ENCODE measurements at places on chromosomes 3 and 15.

GRCh38 chr3:54877730-54878129 is 50.1 kb downstream of the LRTM1 start:
- no peak for DNase-seq

DNA sequence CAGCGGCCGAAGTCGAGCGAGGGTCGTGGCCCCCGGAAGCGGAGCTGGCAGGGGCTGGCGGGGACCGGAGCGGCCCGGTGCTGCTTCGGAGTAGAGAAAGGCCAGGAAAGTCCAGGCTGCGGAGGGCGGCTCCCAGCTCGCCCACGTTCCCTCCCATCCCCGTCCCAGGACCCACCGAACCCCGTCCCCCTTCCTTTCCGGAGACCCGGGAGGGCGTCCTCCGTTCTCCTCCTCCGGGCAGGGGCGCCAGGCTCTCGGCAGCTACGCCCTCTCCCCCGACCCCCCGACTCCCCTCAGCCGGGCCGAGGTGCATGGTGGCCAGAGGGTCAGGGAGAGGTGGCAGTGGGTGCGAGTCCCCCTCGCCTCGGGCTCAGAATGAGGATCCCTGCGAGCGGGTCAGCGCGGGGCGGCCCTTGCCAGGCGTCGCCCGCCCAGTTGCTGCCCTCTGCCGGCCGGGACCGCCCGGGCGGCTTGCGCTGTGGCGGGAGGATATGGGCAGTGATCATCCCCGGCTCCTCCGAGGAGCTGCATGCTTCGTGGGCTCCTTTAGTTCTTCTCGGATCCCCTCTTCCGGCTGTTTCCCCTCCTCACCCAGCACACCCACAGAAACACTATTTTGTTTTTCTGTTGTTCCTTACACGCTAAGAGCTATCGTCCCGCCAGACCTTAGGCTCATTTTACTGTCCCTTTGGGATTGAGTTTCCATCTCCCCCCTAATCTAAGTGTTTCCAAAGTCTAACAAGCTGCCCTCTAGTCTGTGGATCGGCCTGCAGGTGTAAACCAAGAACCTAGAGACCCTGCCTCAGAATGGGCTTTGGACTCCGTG is 744 bp upstream of the ALDH1A2 start:
- DNase-seq = peak; percentile 75

DNA sequence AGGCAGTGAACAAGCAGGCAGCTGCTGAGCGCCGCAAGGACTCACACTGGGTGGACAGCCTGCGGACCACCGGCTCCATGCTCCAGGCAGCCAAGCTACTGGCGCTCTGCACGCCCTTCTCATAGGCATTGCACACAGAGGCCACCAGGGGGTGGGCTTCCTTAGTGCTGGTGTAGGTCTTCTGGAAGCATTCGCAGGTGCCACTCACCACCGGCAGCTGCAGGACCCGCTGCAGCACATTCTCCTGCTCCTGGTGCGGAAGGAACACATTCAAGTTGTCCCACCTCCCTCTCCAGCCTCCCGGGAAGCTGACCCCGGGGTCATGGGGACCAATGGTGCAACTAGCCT is 6.0 kb downstream of the PLIN1 start:
- no peak for DNase-seq

DNA sequence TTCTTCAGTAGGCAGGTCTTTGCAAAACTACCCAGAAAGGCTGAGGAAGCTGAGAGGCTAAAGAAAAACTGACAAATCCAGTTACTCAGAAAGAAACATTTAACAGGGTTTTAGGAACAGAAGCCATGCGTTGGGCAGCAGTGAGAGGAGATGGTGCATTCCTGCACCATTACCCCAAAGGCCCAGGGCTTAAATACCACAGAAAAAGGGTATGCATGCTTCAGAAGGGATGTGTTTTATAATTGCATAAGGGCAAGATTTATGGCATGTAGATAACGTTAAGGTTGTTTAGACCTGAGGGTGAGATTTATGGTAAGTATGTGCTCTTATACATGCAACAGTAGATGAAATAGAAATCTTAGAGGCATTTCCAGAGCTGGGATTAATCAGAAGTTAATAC is 10.0 kb downstream of the C3orf52 start:
- DNase-seq = no peak

GRCh38 chr3:52633786-52634185 is 51.9 kb downstream of the PBRM1 start:
- DNase-seq = no peak

GRCh38 chr15:101324524-101325177 is 29.6 kb upstream of the SNRPA1 start:
- DNase-seq = no peak

- no peak for DNase-seq
These were observed 64.7 kb upstream of the ACAD9 start for GRCh38 chr3:128814519-128815317.

- no peak for DNase-seq
These were observed 30.5 kb downstream of the CD86 start for GRCh38 chr3:122085673-122086072.

GRCh38 chr3:195248281-195248680 is 22.7 kb downstream of the XXYLT1 start:
- peak; percentile 14 for DNase-seq

- DNase-seq = no peak
These were observed 247.6 kb upstream of the SOX2 start for GRCh38 chr3:181464033-181464694.

- DNase-seq = no peak
These were observed 116.3 kb upstream of the MEF2A start for GRCh38 chr15:99449514-99449913.

DNA sequence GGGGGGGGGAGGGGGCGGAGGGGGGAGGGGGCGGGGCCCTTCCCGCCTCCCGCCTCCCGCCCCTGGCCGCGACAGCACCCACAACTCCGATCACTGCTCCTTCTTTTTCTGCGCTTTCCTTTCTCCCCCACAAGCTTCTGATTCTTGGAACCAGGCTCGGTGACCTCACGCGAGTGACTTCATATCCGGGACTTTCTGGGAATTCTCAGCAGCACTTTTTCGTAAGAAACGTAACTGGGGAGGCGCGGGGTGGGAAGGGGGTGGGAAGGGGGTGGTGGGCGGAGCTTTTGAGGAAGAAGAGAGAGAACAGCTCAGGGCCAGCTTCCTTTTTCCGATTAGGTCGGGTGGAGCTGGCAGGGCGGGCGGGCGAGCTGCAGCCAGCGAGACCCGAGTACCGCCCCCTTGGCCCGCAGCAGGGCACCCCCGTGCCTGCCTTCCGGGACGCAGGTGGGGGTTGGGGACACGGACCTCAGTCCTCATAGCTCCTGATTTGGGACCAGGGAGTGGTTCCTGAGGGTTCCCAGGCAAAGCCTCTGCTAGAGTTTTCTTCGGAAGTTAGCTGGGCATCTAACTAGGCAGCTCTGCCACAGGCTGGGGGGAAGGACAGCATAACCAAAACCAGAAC is 14.6 kb downstream of the XIRP1 start:
- DNase-seq = peak; percentile 90

- DNase-seq = no peak
These were observed 409.9 kb downstream of the RBMS3 start for GRCh38 chr3:29690686-29691353.

GRCh38 chr15:101206176-101206591 is 45.7 kb downstream of the CHSY1 start:
- no peak for DNase-seq

DNA sequence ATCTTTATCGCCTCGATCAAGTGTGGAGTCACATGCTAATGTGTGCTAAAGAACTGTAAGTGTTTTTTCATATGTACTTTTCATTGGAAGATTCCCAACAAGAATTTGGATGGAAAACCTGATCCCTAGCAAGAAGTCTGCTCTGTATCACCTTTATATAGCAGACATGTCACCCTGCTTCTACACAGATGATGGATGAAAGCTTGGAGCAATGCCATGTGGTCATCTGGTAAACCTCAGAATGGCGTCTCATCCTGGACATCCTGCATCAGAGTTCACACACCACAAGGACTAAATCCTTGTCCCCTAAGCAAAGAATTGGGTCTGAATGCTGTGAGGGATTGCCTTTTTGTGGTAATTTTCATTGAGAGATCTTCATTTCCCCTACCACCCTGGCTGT is 42.1 kb upstream of the CTDSPL start:
- no peak for DNase-seq

GRCh38 chr3:142723665-142723967 is 218 bp upstream of the TRPC1 start:
- DNase-seq = no peak

DNA sequence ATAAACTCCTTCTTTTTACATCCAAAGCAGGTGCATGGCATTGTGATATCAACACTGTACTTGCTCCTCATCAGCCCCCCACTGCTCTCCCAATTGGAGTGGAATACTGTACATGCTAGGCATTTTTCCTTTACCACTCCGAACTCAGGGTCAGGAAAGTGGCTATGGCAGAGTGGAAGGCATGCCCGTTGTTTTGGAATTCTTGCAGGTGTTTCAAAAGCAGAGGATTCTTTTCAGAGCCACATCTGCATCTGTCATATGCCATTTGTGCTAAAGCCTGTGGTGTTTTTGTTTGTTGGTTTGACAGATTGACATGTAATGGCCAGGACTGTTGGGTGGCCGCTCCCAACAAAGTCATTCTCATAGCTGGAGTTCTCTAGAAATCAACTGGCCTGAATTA is 41.7 kb downstream of the SOX2 start:
- DNase-seq = no peak

GRCh38 chr3:186525369-186526255 is 18.6 kb downstream of the CRYGS start:
- DNase-seq = no peak

GRCh38 chr3:72738752-72739530 is 109.3 kb downstream of the SHQ1 start:
- DNase-seq = peak; percentile 66

- no peak for DNase-seq
These were observed 43.6 kb downstream of the WHAMM start for GRCh38 chr15:82852941-82853561.

DNA sequence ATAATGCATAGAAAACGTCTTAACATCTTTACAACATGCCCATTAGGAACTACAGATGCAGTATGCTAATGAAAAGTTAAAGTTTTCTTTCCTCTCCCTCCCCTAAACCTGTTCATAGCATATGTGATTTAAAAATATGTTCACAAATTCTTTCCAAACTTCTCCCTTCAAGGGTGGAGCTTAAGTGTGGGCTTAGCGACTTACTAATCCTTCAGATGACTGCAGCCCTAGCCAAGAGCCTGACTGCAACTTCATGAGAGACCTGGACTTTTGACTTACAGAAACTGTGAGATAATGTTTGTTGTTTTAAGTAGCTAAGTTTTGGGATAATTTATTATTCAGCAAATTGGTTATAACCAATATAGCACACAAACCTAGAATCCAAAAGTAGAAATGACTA is 22.0 kb upstream of the ANXA2 start:
- no peak for DNase-seq

GRCh38 chr3:61688307-61688984 is 127.1 kb downstream of the PTPRG start:
- no peak for DNase-seq

- DNase-seq = no peak
These were observed 202.1 kb downstream of the TBL1XR1 start for GRCh38 chr3:176994891-176995781.

DNA sequence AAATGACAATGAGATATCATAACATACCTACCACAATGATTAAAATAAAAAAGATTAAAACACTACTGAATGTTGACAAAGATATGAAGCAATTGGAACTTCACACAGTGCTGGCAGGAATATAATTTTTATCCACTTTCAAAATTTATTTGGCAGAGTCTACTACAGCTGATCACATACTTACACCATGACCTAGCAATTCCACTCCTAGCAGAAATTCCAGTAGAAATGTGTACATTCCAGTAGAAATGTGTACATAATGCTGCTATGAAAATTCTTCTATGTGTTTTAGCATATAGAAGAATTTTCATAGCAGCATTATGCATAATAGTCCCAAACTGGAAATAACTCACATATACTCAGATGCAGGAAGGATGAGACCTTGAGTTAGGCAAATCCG is 43.5 kb downstream of the IFT57 start:
- DNase-seq = no peak

DNA sequence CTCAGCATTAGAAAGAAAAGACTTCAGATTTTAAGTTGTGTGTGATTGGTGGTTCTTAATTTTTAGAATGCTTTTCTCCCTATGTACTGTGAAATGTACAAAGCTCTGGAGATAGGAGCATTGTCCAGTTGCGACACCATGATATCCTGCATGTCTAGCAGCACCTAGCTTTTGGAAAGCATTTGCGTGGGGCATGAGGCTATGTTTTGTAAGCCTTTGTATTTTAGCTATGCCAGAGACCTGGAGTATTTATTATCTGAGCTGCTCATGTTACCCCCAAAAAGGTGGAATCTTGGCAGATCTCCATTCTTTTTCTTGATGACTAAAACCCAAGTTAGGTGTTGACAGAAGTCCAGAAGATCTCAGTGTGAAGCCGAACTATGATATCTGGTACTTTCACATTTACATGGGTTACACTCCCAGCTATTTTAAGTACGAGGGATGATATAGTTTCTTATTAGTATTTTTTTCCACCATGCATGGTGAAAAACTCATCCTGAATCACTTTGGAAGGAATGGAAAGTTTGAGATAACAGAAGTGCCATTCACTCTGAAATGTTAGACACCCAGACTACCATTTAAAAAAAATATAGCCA is 126.7 kb upstream of the SAMMSON start:
- no peak for DNase-seq

DNA sequence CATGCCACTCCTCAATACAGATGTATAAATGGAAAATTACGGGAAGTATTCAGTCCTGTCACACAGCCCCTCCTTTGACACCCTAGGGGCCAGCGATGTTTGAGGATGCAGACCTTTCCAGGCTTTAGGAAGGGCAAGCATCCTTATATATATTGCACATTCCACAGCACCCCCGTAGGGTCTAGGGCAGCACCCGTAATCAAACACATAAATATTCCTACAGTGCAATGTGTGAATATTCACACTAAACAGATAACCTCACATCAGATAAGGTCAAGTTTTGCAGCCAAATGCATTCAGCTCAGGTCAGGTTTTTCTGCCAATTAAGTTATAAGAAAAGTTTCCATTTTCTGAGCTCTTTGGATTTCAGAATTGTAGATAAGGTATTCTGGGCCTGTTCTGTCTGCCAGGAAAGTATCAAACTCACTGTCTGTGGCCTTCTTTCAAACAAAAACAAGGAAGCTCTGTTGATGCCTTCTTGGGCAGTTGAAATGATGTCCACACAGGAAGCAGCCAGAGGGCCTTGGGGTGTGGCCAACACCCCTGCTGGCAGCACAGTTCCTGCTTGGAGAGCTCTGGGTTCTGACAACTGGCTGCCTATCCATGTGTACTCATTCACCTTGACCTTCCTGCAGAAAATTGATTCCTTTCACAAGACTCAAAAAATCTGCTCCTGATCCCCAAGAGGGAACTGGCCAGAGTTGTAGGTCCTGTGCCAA is 427.0 kb downstream of the NTRK3 start:
- DNase-seq = no peak

GRCh38 chr3:154244644-154245043 is 79.6 kb downstream of the DHX36 start:
- no peak for DNase-seq

Data from left colon (tissue), 2 donors.